Activated CD8-positive, alpha-beta memory T cell treated with anti-CD3 and anti-CD28 coated beads for 1 hour (primary cell): ENCODE measurements at places on chromosomes 2 and 18.

DNA sequence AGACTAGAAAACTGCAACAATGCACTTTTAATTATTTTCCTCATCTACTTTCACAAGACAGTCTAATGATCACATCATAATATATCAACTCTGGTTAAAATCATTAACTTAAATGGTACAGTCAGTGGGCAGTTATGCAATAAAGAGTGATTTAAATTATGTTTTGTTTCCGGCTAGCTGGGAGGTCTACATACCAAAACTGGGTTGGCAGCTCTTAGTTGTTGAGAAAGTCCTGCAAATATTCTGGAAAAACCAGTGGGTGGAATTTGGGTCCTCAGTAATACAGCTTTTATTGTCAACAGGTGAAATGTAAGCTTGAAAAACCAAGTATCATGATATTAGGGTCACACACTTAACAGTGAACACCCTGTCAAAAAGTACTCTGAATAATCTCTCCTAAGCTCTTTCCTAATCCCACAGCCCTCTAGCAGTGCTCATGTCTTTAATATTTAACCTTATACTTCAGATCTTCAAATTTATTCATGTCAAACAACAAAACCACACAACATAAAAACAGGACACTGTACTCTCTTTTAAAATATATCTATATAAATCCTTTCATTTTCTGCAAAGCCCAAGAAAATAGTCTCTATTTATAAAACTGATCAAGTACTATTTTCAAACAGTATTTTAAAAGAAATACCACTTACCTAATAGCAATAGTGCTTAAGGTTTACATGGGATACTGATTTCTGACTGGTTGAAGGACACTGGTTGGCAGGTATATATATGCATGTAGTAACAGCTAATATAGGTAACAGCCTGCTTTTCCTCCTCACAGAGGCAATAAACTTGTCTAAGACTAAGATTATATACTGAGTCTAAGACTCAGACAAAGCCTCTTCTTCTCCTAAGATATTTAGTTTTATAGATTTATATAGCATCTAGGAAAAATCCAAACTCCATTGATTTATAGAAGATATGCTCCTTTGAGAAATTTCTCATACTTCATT, 103.8 kb downstream of the GAREM1 start:
- DNase-seq: no peak

DNA sequence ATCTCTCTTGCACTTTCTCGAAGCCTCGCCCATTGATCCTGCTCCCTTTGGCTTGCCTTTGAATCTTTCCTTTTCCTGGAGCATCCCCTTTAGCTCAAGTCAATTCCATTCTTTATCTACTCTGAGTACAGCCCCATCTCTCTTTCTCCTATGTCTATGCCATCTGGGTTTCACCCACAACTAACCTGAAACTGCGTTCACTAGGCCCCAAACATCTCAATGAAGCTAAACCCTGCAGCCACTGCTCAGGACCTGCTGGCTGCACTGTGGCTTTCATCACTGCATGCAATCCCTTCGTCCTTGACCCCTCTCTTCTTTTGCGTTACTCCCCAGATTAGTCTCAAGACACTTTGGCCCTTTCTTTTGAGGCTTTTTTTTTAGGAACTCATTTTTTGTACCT, 81.6 kb upstream of the CYRIA start:
- no peak for DNase-seq

- no peak for DNase-seq
Measured at GRCh38 chr2:240687045-240687740, 4.5 kb upstream of the AQP12A start.

DNA sequence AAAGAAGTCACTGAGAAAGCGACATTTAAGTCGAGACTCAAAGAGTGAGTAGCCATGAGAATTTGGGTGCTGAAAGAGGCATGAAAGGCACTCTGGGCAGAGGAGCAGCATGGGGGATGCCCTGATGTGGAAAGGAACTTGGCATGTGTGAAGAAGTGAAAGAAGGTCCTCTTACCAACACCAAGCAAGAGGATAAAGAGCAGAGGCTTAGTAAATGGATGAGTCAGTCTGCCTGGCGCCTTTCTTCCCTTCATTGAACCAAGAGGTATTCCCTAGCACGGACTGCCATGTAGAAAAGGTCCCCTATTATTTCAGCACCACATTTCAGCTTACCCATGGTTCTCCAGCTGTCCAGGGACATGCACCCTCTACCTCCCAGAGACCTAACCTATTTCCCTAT, 221.1 kb upstream of the NRP2 start:
- DNase-seq: no peak

DNA sequence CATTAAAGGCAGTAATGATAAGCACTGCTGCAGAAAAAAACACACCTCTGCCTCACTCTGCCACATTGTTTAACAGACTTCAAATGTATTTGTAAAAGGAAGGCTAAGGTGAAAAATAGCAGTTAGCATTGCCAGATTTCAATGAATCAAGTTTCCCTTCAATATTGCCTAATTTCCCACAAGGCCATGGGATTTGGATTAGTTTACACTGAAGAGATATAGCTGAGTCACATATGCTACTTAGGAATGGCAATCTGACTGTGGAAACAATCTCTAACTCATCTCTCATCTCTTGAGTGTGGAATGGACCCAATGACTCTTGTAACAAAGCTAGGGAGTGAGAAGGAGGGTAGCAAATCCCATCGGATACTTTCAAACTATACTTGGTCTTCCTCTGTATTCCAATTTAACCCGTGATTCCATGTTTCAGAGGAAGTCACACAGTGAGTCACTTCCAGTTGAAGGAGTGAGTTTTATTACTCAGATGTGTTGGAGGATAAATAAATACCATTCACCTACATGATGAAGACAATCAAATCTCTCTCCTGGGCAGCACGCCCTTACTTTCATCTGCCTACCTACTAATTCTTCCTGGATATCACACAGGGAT, 5.1 kb downstream of the B4GALT6 start:
- no peak for DNase-seq

GRCh38 chr2:153222231-153223165, 256.1 kb downstream of the RPRM start:
- no peak for DNase-seq

DNA sequence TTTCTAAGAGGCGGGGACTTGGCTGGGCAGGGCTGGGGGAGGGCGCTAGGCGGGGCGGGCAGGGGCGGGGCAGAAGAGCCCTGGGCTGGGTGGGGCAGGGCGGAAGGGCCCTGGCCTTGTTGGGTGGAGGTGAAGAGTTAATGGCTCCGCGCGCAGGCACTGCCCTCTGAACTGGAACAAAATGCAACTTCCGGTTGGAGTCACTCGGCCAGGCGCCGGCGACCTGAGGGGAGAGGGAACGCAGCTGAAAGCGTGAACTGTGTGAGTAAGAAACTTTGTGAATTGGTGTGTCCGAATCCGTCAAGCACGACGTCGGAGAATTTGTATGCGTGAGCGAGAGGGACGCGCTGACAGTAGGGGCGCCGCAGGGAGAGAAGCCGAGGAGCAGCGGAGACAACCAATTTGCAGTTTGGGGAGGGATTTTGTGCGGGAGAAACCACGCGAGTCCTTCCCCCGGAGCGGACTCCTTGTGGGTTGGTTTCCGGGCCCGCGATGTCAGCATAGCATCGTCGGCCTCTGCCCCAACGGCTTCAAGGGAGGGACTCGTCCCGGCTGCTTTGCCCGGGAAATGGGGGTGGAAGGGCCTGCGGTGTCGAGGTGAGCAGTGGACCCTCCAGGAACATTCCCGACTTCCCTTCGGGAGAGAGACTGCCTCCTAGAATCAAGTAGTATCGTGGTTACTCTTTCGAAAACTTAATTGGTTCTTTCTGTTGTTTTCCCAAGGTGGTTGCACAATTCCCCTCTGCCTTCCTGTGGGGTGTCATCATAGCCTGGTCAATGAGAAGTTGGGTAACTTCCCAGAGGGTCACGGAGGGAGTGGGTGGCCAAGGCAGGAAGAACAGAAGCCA, at the start of gene TANK:
Gene TANK, plus strand, starts transcription at position 203 of the 848 bp plus-strand sequence. CDS start 19,235 bp downstream, outside the sequence.
- DNase-seq: peak; percentile 72

- DNase-seq: no peak
Measured at GRCh38 chr18:13513021-13513420, 213.3 kb downstream of the FAM210A start.

- DNase-seq: no peak
Measured at GRCh38 chr2:171180229-171180930, 19.7 kb upstream of the TLK1 start.

DNA sequence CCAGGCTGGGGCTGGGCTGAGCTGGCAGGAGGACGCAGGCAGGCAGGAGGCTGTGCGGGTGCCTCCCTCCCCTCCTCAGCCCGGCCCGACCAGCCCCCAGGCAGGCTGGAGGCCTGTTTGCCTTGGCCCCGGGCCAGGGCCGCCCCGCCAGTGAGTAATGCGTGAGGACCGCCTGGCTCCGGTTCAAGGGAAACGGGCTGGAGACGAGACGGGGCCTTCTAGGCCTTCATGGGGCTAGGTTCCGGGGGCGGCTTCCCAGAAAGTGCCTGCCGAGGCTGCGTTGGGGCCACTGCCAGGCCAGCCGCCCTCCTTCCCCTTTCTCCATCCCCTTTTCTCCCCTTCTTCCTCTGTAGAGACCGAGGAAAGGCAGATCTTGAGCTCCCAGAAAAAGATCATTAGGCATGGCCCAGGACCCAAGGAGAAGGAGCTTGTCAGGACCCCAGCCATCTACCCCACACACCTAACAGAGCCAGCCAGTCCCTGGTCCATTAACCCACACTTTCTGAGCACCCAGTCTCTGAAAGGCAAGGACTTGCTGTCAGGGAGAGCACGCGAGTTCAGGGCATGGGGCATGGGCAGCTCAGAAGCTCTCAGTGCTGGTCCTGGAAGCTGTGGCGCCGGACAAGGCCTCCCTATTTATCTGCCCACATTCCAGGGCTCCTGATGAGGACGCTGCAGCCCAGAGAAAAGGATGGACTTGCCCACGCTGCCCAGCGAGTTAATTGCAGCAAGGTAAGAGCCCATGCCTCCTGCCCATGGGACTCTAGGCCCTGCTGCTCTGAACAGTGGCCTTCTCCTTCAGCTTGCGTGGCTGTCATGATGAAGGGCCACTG, 48.5 kb downstream of the SMAD7 start:
- no peak for DNase-seq

DNA sequence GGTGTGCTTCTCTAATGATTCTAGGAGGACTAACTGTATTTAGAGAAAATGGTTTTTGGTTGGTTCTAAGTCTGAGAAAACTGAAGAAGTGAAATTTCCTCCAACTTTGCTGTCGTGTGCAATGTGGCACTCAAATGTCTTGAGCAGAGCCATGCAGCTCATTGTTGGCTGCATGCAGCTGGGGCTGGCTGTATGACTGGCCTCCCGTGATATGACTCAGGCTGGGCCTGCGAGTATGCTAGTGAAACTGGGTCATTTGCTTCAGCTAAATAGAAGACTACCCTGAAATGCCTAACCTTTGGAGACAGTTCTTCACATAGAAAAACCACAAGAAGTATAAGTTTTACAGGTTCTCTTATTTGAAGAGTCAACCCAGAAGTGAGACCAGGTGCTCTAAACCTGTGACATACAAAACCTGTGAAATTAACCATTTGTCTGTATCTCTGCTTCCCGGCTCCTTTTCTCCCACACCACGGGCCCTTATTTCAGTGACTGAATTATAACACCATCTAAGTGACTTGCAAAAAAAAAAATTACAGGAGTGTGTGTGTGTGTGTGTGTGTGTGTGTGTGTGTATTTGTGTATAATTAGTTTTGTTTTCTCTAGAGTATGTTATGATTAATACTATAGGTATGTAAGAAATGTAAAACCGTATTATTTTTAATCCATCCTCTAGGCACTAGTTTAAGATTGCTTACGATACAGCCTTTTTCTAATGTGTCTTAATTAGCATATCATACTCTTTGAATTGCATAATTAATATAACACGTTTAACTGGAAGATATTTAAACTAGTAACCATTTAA, 15.9 kb downstream of the POLI start:
- no peak for DNase-seq

DNA sequence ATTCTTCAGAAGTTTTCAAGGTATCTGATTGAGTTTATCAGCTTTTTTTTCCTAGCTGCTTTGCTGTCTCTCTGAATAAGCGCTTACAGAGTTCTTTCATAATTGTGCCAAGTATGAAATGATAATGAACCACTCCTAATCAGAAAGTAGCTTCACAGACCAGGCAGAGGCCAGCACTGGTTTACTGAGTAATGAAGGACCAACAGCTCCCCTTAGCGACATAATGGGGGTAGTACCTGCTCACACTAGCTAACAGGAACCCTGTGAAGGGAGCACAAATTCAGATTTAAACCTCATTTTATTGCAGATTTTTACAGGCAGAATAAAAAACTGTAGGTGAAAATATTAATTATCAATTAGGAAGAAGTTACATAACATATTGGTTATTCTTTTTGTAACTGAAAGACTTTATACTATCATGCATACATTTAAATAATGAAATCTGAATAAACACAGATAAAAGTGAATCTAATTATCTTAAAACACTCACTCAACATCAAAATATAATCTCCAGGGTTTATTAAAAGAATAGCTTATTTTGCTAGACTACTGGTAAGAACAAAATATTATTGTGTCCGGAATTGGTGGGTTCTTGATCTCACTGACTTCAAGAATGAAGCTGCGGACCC, 53.7 kb upstream of the LRRC30 start:
- no peak for DNase-seq

DNA sequence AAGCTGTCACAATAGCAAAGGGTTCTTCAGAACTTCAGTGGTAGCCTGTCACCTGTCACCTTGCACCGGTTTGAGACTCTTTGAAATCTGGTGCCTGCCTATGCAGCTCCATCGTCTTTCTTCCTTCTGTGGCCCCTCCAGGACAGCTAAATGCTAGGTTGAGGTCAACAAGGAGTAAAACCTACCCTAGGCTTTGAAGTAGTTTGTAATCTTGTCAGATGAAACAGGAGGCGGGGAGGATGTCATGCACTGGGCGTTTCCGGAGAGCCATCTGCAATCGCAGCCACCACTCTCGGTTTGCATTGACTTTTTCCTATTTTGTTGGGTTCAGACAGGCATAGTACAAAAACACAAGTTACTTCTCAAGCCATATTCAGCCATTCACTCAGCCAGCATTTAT, 116.7 kb downstream of the LPIN1 start:
- DNase-seq: no peak

GRCh38 chr2:111072220-111072871, 48.4 kb upstream of the BCL2L11 start:
- no peak for DNase-seq

DNA sequence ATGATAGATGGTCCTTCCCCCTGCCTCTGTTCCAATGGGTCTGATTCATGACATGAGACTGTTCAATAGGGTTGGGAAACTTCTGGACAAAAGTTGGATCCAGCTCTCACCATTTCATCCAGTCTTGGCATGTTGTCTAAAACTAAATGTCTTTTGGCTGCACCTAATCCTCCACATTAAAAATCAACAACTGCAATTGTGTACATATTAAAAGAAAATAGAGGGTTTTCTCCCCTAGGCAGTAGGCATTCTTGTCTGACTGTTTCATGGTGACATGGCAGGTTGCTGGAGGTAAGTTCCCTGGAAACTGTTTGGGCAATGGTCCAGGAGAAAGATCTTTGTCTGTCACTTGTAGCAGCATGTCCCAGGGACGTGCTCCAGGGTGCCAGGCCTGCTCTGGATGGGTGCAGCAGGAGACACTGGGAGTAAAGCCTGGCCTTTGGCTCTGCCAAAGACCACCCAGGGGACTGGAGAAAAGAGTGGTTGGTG, 135.8 kb downstream of the TCF4 start:
- no peak for DNase-seq

GRCh38 chr2:118386641-118387302, 298.5 kb downstream of the INSIG2 start:
- no peak for DNase-seq

GRCh38 chr18:70074116-70074515, 126.4 kb upstream of the CD226 start:
- no peak for DNase-seq
